CD4-positive, alpha-beta T cell treated with Interleukin-2 at 100 ng/mL for 4 hours (primary cell): ENCODE measurements at places on chromosomes 11 and 22.

DNA sequence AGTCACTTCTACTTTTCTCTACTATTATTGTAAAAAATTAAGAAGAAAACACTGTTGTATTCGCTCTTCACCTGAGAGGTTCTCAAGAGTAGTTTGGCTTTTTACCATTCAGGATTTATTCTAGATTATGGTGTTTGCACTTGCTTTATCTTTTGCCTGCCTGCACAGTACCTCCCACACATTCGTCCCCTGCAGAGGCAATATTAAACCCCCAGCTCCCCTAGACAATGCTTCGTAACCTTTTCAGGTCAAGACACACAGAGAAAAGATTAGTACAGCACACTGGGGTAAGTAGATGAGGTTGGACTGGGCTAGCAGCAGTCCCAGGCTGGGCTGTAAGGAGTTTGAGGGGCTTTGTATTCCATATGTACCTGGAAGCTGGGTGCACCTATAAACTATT, 62.4 kb downstream of the TNRC6B start:
- no peak for DNase-seq

DNA sequence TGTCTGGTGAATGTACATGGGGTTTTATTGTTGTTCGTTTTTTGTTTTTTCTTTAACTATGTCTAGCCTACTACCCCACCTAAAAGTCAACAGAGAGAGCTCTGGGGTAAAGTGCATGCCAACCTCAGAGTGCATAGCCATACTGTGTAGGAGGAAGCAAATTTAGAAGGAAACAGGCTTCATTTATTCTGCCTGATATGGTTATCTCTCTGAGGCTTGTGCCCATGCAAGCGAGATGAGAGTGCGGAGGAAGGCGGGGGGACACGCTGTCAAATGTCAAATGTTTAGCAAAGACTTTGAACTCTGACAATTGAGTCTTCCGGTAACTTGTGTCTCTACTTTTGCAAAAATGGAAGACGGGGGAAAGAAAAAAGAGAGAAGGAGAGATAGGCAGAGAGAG, 295.5 kb downstream of the ETS1 start:
- peak; percentile 74 for DNase-seq

DNA sequence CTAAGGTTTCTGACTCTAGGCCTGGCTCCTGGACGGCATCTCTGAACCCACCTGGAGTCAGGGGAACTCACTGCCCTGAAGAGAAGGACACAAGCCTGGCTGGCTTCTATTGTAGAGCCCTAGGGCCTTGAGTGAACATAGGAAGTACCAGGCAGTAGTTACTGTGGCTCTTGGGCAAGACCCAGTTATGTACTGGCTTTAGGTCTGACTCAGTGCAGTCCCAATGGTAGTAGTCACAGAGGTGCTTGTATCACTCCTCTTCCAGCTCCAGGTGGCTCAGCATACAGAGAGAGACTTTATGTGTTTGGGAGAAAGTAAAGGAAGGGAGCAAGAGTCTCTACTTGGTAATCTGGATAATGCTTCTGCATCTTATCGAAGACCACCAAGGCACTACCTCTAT, 13.9 kb upstream of the PAK1 start:
- DNase-seq: no peak

GRCh38 chr11:114230031-114230704, 66.0 kb upstream of the NNMT start:
- no peak for DNase-seq

DNA sequence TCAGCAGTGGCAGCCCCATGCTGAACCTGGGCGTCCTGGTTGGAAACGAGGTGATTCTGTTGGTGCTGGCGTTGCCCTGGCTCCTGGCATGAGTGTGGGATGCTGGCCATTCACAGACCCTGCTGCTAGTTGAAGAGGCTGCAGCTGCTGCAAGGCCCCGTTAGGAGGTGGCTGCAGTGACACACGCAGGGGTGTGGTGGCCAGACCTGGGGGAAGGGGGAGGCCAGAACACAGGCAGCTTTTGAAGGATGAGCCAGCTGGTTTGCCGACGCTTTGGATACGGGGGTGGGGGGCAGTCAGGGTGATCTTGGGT, 77.2 kb downstream of the MORC2 start:
- no peak for DNase-seq

DNA sequence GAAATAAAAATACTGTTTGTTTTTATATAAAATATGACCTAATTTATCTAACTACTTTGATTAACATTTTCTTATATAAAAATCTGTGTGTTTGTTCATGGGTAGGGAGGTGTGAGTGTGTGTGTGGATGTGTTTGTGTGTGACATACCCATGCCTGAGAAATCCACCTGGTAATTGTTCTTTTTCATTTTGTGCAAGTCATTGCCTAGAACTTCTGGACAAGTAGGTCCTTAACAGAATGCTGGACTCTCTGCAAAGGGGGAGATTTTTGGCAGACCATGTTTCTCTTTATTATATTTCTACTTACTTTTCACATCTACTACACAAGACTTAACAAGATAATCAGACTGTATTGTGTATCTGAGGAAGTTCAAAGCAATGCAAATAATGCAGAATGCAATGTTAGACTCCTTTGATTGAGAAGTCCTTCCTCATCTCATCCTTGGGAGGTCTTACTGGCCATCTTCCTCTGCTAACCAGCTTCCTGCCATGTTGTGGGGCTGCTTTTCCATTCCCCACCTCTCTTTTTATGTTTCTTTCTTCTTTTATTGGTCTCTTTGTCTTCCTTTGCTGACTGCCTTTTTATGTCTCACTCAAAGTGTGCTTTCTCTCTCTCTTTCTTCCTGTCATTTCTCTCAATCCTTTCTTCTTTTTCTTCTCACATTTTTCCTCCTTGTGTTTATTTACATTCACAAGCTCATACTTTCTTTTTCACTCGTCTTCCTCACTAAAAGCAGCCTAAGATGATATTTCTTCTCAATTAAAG, 1017.0 kb upstream of the CNTN5 start:
- DNase-seq: no peak

- no peak for DNase-seq
Observed at GRCh38 chr11:65444314-65445051, 21.9 kb downstream of the NEAT1 start.

DNA sequence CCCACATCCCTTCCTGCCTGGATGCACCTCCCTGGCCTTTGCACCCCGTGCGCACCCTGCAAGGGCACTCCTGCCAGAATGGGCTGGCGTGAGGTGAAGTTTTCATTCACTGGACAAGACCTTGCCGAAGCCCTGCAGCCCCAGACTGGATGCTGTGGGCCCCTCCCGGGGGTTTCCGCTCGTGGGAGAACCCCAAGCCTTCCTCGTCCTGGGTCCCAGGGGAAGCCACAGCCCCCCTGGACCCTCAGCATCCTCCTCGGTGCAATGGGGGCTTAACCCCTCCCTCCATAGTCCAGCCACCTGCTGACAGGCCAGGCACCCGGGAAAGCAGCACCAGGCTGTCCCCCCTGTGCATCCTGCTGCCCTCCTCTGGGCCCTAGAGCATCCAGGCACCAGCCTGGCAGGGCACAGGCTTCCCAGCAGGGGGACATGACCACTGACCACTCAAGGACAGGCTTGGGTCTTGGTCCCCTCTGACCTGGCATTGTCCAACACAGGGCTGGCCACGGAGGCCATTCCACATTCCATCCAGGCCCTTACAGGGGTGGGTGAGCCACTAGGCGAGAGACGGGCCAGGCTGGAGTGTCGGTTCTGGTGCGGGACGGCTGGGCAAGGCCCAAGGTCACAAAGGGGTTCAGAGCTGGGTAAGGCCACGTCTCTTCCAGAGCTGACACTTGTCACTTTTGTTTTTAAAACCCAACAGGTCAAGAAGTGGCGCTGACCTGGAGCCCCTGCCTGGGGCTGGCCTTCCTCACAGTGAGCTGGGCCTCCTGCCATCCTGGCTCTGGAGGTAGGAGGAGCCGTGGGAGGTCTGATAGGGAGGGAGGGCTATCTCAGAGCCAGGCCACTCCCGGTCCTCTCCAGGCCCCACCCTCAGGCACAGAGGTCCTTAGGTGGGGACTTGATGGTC, 41.5 kb upstream of the PPARA start:
- DNase-seq: no peak

DNA sequence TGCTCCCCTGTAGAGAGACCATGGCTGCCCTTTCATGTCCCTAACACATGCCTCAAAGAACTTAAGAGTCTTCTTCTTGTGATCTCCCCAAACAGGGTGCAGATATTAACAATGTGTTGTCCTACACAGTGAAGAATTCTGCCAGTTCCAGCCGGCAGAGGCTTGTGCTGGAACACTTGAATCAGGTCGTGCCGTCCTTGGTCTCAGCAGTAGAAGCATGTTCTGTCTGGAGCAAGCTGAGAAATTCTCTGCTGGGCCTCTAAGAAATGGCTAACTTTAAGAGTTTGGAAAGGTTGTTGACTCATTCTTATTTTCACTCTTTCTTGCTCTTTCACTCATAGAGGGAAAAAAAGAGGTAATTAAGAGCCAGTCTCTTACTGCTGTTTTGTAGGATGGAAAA, 71.1 kb upstream of the SLC25A18 start:
- DNase-seq: no peak

GRCh38 chr11:121372671-121373429, 79.3 kb upstream of the SORL1 start:
- no peak for DNase-seq

- no peak for DNase-seq
Observed at GRCh38 chr22:30277547-30278344, 11.1 kb upstream of the OSM start.

- no peak for DNase-seq
Observed at GRCh38 chr22:41429232-41429950, 17.2 kb downstream of the TOB2 start.

- DNase-seq: peak; percentile 37
Observed at GRCh38 chr22:41908411-41909309, 6.2 kb downstream of the SHISA8 start.

DNA sequence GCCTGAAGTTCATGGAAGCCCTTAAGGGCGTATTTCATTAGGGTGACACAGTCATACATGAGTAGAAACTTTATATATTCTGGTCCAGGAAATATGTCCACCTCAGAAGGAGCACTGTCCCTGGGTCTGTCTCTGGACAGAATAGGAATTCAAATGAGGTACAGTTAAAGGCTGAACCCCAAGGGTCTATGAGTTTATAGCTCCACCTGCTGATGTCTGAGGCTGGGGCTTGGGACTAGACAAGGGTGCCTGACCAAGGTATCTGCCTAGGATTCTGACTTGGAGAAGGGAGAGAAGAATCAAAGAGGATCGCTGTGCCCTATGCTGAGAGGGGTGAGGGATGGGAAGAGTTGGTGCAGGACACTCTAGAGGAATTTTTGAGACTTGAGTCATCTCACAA, 14.9 kb downstream of the HEPHL1 start:
- no peak for DNase-seq

DNA sequence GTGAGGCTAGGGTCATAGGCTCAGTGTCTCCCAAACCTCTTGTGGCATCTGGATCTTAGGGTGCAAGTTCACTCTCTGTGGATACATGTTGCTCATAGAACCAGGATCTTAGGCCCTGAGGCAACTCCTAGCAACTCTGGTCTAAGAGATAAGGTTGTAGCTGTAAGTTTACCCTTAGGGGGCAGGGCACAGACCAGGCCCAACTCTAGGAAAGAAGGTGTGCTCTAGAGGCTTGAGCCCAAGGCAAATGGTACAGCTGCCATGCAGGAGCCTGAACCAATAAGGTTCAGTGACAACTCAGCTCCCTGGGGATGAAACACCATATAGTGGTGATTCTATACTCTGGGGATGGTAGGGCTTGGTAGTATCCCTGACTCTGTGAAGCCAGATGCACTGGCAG, 17.8 kb downstream of the CALCB start:
- no peak for DNase-seq

GRCh38 chr22:31343235-31344191, 2.6 kb downstream of the PATZ1 start:
- DNase-seq: no peak

GRCh38 chr22:32202539-32203180, 2.2 kb downstream of the RFPL2 start:
- peak; percentile 50 for DNase-seq

- DNase-seq: no peak
Observed at GRCh38 chr11:92449222-92449621, 224.6 kb downstream of the FAT3 start.

- DNase-seq: no peak
Observed at GRCh38 chr11:33452836-33453624, 195.8 kb downstream of the HIPK3 start.

- DNase-seq: no peak
Observed at GRCh38 chr22:29215012-29215860, 9.5 kb downstream of the EMID1 start.

GRCh38 chr22:49811020-49811791, 16.5 kb downstream of the BRD1 start:
- no peak for DNase-seq

GRCh38 chr11:62678433-62678769, 472 bp downstream of the UBXN1 start:
- DNase-seq: no peak

DNA sequence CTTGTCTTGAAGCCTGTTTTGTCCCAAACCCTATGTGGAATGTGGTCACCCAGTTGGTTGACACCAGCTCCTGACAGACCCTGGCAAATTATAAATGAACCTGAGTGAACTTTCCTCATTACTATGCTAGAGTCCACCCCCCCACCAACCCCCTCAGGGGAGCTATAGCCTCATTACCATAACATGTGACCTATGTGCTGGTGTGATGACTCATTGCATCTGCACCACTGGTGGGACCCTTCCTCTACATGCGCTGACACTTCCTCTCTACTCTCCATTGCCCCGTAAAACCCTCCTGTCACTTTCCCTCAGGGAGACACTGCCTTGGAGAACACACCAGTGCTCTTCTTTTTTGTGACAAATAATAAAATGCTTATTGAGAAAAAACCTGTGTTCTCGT, 105.0 kb upstream of the SESN3 start:
- no peak for DNase-seq

DNA sequence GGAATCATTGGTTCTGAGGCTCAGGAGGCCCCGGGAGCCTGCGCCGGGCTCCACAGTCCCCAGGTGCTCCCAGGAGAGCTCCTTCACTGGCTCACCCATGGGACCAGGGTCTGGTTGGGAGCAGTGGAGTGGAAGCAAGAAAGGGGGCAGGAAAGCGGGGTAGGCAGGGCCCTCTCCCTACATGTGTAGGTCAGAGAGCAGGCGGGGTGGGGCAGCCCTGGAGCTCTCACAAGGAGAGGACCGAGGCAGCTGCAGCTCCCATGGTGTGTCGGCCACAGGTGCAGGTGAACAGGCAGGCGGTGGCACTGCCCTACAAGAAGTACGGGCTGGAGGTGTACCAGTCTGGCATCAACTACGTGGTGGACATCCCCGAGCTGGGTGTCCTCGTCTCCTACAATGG, 28.3 kb downstream of the MUC2 start:
- DNase-seq: no peak

- no peak for DNase-seq
Observed at GRCh38 chr11:124801014-124801413, 808 bp upstream of the MSANTD2 start.

DNA sequence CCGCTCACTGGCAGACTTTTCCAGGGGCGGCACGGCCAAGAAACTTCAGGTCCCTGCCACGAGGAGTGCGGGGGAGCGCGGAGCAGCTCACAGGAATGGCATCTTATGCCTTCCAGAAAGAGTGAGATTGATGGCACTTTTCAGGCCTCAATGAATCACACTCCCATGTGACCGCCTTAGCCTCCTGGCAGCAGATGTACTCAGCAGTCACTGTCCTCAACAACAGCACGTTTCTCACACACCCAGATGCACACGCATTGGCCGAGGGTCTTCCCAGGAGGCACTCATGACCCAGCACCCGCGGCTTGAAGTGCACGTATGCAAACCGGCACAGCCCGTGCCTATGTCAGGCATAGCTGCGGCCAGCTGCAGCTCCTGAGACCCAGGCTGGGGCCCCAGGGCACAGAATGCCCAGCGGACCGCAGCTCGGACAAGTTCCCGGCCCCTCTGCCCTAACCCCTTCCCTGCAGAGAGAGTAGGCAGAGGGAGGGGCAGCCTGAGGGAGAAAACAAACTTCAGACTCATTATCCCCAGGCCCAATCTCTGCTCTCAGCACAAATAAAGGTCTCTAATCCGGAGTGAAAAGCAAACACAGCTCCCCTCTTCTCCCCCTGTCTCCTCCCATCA, 48.3 kb downstream of the RPUSD4 start:
- DNase-seq: no peak
